ENCODE measurements at places on chromosomes 16 and 17. TPM values are rescaled to one million over a fixed set of nuclear protein-coding genes. Genes with fewer than 3 reads are reported as not detected.

Gene KRT40
- not detected for total RNA-seq

Gene MPP3
- 11.3 TPM for total RNA-seq

Gene KCNH6
- total RNA-seq: not detected

Gene VASN
- 0.18 TPM for total RNA-seq

GRCh38 chr17:38728290-38728831 is 1.8 kb upstream of the CISD3 start:
- no peak for DNase-seq
- no peaks in the 10 kb centered on the region for H3K27me3 ChIP-seq
- peaks cover 23% of the 10 kb centered on the region for H3K4me1 ChIP-seq
- peaks cover 5% of the 10 kb centered on the region for H3K36me3 ChIP-seq
- H3K4me3 ChIP-seq: no peak overlapping the region

DNA sequence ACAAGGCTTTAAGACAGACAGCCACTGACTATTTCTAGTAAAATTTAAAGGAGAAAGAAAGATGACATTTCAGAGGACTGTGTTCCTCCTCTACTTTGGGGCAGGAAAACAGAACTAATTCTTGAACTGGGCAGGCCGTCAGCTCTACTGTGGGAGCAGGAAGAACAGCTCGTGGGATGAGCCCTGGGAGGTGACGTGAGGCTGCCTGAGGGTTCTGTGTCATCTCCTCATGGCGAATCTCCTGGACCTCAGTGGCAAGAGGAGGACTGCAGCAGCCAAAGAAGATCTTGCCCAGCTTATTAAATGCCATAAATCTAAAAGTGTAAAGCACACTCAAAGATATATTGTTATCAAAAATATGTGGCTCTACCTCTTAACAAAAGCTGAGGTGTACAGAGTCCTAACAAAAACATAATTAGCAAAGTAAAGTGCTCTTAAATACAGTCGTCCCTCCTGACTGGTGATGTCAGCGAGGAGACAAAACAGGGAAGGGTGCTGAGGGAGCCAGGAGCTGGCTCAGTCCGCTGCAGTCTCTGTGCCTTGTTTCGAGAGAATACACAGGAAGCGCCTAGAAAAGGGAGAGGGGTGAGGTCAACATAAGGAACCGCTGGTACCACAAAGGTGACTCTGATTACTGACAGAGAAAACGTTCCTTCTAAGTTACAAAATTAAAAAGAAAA is 58.0 kb downstream of the CREBBP start:
- no peak overlapping the region for H3K4me3 ChIP-seq
- H3K27ac ChIP-seq: no peak overlapping the region
- no peaks in the 10 kb centered on the region for H3K27me3 ChIP-seq
- DNase-seq: no peak
- no peaks in the 10 kb centered on the region for H3K36me3 ChIP-seq

Data from SJCRH30 (cell line).